NCI-H446 treated with DMSO at 0.1 percent for 48 hours (cell line): ENCODE measurements at places on chromosomes 7 and 10.

DNA sequence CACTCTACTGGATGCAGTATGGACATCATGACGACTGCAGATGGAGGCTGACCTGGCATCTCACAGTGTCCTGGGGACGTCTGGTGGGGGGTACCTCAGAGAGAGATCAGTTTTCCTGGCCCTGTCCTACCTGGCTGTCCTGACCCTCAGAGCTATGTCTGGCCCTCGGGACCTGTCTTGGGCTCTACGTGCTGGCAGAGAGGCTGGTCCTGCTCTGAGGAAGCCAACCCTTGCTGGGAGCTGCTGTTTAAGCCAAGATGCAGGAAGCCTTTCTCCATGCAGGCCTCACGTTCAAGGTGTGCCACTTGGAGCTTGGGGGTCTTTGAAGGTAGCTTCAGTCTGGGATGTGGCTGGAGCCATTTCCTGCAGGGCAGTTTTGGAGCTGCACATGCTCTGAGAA lies 42.1 kb upstream of the CXCL12 start:
- no peak for DNase-seq

DNA sequence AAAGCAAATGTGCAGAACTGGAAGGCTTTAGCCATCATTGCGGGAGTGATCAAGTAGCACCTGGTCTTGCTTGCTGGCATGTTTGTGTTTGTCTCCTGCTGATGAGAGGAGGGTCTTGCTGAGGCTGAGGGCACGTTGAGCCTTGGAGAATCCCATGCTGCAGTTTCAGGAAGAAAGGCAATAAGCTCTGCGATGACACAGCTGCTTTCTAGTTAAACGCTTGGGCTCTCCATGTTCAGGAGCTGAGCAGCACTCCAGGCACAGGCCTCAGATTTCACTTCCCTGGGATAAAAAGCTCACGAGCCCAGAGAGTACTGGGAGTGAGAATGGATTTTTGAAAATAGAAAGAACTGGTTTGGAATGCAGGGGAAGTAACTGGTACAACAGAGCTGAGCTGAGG lies 100.8 kb downstream of the LRRC18 start:
- no peak for DNase-seq

GRCh38 chr10:113326160-113327111 lies 226.4 kb upstream of the HABP2 start:
- DNase-seq: no peak

GRCh38 chr10:36198322-36198721 lies 556.2 kb upstream of the FZD8 start:
- DNase-seq: no peak

- no peak for DNase-seq
These were observed 36.0 kb upstream of the DGKI start for GRCh38 chr7:137882806-137883205.

DNA sequence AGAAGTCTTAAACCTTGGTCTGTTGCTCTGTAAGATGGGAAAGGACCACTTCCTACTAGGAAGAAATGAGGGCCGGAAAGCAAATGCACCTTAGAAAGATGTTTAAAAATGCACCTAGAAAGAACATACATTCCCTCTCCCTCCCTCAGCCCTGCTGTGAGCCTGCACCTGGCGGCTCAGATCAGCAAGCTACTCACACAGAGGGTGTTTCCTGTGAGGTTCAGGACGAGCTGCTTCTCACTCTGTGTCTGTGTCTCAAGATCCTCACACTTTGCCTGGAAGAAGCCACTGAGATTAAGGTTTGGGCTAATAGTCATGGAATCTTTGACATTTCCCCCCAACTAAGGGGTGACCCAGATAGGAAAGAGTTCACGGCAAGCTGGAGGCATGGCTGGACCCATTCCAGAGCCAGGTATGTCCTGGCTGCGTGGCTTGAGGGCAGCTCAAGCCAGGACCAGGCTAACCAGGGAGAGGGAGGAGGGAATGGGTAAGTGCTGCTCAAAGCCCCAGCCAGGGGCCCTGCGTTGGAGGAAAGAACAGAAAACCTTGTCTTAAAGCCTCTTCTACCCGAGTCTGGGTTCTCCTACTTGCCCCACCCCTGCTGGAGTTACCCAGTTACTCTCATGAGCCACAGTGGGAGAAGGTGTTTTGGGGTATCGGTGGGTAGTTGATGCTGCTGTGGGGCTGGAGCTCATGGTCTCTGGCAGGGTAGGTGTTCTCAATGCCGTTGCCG lies 47.5 kb downstream of the PODXL start:
- DNase-seq: no peak

DNA sequence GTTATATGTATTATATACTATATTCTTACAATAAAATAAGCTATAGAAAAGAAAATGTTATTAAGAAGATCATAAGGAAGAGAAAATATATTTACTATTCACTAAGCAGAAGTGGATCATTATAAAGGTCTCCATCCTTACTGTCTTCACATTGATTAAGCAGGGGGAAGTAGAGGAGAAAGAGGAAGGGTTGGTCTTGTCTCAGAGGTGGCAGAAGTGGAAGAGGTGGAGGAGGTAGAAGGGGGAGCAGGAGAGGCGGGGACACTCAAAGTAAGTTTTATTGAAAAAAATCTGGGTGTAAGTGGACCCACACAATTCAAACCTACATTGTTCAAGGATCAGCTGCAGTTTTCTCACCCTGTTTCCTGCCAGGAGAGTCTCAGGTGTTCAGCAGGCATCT lies 28.9 kb upstream of the ERCC6 start:
- no peak for DNase-seq

DNA sequence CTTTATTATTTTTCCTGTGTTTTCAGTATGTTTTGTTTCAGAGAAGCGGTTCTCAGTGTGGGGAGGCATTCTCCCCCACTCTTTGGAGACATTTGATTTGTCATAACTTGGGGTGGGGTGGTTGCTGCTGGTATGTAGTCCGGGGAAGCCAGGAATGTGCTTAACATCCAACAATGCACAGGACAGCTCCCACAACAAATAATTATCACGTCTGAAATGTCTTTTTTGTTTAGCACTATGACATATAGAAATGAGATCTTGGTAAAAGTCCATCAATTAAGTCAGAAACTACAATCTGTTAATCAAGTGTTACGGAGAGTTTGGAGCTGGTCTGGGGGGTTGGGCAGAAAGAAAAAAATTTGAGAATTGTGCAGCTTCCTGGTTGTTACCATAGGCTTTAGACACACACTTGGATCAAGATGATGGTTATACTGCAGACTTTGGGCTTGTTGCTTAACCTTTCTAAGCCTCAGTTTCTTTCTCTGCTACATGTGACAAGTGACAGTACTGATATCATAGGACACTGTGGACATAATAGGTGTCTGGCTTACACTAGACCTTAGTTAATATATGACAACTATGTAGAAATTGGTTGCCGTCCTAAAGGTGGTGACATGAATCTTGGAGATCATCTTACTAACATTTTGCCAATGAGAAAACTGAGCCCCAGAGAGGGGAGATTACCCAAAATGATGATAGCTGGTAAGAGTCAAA lies 113.7 kb downstream of the LRMDA start:
- no peak for DNase-seq

- DNase-seq: no peak
These were observed 28.1 kb upstream of the GARS1 start for GRCh38 chr7:30566596-30566995.

- no peak for DNase-seq
These were observed 36.1 kb downstream of the UBTD1 start for GRCh38 chr10:97534746-97535367.
